ENCODE measurements at places on chromosomes 11 and 22.

DNA sequence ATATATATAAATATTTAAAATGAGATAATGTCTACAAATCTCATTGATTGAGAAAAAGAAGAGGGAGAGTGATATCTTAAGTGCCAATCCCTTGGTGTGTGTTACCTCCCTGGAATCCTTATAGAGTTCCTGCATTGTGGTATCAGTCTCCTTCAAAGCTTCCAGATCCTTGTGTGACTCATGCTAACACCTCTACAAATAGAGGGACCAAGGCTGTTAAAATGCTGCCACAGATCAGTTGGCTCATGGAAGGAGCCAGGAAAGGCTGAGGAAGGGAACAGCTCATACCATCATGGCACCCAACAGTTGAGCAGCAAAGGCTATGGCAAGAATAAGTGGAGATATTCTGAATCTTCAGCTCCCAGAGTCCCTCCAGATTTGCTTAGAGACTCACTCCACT is 163.6 kb upstream of the ISX start:
- DNase-seq, result no peak

DNA sequence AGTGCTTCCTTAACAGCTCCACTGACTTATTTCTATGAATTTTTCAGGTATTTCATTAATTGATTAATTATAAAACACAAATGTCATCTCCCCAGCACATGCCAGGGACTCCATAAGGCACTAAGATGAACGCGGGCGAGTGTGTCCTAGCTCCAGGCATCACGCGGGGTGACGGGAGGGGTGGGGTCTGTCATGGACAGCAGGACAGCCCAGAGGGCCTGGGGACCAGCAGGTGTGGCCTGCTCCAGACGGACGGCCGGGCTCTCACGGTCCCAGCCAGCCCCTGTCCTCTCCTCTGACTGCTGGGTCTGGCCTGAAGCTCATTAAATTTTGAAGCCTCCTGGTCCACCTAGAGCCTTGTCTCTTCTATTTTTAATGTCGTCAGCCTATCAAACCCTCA is 531.1 kb downstream of the BRD1 start:
- DNase-seq, result no peak

GRCh38 chr11:31826536-31827438 is 15.7 kb upstream of the PAX6 start:
- peak; percentile 9 for DNase-seq

DNA sequence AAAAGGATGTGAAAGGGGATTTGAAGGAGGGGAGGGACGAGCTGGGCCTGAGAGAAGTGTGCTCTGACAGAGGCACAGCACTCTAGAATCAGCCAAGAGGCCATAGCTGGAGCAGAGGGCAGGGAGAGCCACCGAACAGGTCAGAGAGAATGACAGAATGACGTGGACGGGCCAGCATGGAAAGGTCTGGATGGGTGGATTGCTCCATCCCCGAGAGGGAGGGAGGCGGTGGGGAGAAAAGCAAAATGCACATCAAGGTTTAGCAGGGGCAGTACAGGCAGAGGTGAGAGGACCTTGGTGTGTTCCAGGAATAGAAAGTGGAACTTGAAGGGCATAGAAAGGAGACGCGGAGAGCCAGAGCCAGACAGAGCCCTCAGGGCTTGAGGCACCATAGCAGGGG is 6.9 kb downstream of the PMM1 start:
- no peak for DNase-seq

DNA sequence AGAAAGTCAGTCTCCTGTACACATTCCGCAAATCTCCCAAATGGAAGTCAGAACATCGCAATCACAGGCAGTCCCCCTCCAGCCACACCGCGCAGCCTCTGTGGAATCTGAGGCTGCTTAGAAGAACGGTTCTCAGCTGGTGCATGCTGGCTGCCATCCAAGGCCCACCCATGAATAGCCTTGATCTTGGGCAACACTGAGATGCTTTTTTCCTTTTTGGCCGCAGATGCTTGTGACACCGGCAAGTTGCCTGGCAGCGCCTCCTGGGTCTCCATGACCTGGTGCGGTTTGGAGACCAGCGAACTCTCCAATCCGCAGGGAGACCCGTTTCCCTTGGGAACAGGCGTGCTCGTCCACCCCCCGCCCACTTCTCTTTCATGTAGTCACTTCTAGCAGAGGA is 26.3 kb upstream of the PHF21B start:
- DNase-seq, result no peak

- no peak for DNase-seq
Observed at GRCh38 chr11:75496305-75496752, 29.4 kb downstream of the GDPD5 start.

DNA sequence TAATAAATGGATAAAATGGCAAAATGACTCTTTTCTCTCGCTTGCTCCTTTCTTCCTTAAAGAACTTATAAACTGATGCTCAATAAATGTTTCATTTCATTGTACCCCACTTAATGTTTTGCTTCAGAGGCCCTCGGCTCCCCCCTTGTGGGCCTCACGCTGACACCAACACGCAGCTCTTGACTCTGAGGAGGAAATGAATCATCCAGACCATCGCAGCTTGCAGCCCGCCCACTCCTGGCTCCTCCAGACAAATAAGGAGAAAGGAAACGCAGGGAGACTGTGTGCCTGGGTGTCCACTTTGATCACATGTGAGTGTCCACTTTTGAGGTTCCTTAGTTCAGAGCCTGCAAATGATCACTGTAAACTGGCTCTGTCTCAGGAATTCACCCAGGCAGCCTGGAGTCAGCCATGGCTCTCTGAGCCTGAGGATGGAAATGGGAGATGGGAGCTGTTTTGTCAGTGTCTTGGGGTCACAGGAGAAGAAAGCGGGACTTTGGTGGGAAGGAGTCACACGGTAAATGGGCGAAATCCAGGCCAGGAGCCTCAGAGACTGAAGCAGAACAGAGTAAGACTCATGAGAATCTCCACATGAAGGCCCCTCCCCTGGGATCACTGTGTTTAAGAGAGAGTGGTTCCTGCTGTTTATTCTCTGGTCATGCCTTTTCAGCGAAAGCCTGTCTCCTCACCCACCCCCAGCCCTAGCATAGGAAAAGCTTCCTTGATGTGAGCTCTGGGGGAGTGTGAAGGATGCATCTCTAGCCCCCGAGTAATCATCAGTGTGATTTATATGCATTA is 96.5 kb downstream of the CWC15 start:
- DNase-seq, result no peak

- no peak for DNase-seq
Observed at GRCh38 chr22:20922141-20922751, 5.0 kb downstream of the CRKL start.

GRCh38 chr11:12123273-12123672 is 12.9 kb downstream of the MICAL2 start:
- DNase-seq, result no peak

- DNase-seq, result no peak
Observed at GRCh38 chr11:83158357-83158786, 1.4 kb downstream of the PCF11 start.

DNA sequence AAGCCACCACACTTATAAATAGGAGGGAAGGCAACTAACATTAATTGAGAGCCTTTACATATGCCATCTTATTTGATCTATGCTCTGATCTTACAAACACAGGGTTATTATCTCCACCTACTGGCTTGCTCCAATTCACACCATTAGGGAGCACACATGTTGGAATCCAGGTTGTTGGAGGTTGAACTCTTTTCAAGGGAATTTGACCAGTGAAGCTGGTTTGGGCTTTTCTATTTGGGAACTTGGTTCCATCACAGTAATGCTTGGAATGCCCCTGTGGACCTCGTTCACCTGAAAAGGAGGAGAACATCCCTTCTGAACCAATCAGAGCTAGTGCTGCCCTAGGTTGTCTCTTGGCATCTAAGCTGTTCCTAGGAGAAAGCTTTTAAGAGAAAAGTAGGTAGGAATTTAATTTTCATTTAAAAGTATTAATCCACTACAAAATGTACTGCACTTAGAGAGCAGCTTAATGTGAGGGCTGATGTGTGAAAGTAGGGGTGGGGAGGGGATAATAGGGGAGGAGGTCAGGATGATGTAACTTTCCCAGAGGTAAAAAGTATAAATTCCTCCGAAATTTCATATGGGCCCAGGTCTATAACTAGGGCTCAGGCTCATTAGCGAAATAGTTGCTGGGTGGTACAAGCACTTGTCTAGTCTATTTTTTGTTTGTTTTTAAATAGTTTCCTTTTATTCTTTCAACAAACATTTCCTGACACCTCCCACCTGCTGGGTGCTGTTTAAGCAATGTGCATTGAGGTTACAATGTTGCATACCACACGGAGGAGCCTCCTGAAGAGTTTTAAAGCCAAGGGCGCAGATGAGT is 7.6 kb upstream of the MICAL2 start:
- no peak for DNase-seq

- DNase-seq, result no peak
Observed at GRCh38 chr22:38415561-38416321, 39.3 kb downstream of the KCNJ4 start.

Measured in neural crest cell (in vitro differentiated cells).